Chondrocyte (in vitro differentiated cells): ENCODE measurements at places on chromosomes 1 and 21.

DNA sequence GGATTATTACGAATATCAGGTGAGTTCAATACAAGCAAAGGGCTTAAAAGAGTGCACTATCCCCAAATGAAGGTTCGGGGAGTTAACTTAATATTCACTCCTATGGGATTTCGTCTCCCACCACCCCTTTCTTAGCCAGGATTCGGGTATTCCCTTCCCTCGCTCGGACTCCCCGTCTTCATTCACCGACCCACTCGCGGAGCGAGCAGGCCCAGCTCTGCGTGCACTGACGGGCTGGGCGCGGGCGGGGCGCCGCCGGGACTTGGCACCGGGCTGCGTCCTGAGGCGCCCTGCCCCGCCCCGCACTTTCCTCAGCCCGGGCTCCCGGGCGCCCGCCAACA lies 7.7 kb upstream of the MPZL1 start:
- DNase-seq, result no peak

DNA sequence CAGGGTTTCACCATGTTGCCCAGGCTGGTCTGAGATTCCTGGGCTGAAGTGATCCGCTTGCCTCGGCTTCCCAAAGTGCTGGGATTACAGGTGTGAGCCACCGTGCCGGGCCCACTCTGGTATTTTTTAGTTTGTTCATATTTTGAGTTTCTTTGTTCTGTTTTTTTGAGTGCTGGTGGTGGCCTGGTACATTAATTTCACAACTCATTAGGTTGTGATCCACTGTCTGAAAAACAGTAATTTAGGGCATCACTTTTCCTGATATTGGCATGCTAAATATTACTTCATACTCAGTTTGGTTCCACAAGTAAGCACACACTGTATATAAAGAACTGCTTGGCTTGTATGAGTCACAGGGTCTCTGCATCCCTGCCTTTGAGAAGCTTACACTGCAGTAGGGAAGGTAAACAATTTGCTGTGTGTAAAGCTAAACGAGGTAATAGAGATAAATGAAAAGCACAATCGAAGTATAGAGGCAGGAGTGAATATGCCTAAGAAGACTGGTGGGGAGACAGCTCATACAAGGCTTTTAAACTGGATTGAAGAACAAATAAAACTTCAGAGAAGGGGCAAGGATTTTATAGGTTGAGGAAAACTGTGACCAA lies 7.7 kb downstream of the SNX27 start:
- no peak for DNase-seq

GRCh38 chr1:226738421-226738994 lies 574 bp downstream of the ITPKB start:
- DNase-seq, result no peak

DNA sequence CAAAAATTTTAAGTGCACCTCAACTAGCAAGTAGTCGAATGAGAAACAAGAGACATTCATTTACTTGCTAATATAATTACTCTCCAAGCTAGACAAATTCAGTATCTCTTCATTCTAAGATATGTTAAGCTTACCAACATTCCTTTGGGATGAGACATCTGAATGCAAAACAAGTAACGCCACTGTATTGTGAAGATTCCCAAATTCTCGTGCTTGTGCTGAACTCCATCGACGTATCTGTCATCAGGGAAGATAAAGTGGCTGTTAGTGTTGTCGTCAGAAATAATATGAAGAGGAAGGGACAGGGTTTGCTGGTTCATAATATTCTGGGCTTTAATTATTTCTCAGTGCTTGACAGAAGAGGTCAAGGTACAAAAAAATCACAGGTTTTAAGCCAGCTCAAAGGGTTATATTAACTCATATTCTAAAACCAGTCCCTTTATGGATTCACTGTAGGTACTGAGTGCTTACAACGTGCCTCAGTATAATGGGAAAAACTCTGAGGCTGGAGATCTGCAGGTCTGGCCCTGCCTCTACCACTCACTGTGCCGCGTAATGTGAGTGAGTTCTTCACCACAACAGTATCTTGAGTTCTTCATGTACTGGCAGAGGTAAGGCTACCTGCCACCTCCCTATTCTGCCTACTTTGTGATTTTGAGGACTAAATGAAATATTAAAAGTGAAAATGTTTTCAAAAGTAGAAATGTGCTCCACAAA lies 42.0 kb downstream of the PCSK9 start:
- DNase-seq, result no peak

GRCh38 chr1:6586404-6586816 lies 6.6 kb downstream of the ZBTB48 start:
- no peak for DNase-seq
